ENCODE measurements at places on chromosomes 5 and 9.

- peak; percentile 54 for DNase-seq
Measured at GRCh38 chr5:136235321-136235720, 42.4 kb upstream of the SMIM32 start.

- DNase-seq = no peak
Measured at GRCh38 chr5:21765406-21765805, 1087.7 kb downstream of the CDH12 start.

DNA sequence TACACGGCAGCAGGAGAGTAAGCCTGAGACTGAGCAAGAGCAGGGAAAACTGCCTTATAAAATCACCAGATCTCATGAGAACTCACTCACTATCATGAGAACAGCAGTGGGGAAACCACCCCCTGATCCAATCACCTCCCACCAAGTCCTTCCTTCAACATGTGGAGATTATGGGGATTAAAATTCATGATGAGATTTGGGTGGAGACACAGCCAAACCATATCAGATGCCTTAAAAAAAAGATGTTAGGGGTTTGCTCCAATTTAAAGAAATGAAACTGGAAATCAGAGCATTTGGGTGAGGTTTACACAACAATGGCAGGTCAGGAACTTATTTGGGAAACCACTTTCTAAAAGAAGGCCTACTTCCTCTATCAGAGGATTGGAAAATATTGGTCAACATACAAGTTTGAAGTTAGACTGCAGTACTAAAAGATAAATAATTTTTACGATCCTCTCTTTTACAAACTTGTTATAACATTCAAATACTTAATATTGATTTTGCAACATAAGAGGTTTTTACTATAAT is 105.1 kb downstream of the FBN2 start:
- DNase-seq = no peak

- peak; percentile 26 for DNase-seq
Measured at GRCh38 chr9:6426117-6426516, 13.1 kb downstream of the UHRF2 start.

GRCh38 chr5:17952231-17952630 is 318.0 kb downstream of the TAF11L14 start:
- DNase-seq = no peak
